ENCODE measurements at places on chromosomes 6 and 20.
A peak's percentile ranks its signal among the peaks of the same experiment; 100 is the strongest.

GRCh38 chr6:98830146-98830545 is 4.2 kb upstream of the POU3F2 start:
- DNase-seq, result no peak

GRCh38 chr6:17589406-17590096 is 10.6 kb upstream of the FAM8A1 start:
- peak; percentile 65 for DNase-seq

DNA sequence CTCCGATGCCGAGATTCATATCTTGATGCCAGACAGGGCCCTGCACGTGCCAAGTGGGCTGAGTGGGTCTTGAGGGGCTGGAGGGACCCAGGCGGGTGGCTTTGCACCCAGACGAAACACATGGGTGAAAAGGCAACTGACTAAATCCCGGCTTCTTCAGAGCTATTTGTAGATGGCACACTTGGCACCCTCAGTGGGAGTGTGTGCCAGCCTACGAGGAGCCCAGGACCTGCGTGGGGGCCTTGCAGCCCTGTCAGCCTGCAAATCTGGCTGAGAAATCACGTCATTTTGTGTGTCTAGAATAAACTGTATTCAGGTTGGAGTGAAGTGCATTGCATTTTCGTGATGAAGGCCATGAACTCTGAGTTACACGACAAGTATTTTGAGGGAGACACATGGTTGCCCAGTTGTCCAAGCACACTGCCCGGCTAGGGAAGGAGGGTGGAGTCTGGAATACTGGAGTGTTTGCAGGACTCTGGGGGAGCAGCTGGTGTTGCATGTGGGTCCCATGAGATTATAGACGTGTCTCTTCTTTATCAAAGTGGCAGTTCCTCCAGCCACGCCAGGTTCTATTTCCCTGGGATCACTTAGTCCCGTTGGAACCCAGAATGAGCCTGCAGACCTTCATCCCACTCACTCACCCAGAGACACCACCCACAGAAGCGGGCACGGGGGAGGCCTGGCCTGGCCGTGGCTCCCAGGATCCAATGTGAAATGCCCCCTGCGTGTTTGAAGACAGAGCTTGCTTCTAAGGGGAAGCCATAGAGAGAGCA is 60.2 kb downstream of the DLL1 start:
- DNase-seq, result no peak

- no peak for DNase-seq
Measured at GRCh38 chr6:53464927-53465460, 79.9 kb downstream of the GCLC start.

- DNase-seq, result no peak
Measured at GRCh38 chr6:6709106-6709505, 120.6 kb downstream of the LY86 start.

- no peak for DNase-seq
Measured at GRCh38 chr6:66623050-66623449, 916.0 kb upstream of the EYS start.

GRCh38 chr20:9311132-9311531 is 203.3 kb upstream of the LAMP5 start:
- no peak for DNase-seq

DNA sequence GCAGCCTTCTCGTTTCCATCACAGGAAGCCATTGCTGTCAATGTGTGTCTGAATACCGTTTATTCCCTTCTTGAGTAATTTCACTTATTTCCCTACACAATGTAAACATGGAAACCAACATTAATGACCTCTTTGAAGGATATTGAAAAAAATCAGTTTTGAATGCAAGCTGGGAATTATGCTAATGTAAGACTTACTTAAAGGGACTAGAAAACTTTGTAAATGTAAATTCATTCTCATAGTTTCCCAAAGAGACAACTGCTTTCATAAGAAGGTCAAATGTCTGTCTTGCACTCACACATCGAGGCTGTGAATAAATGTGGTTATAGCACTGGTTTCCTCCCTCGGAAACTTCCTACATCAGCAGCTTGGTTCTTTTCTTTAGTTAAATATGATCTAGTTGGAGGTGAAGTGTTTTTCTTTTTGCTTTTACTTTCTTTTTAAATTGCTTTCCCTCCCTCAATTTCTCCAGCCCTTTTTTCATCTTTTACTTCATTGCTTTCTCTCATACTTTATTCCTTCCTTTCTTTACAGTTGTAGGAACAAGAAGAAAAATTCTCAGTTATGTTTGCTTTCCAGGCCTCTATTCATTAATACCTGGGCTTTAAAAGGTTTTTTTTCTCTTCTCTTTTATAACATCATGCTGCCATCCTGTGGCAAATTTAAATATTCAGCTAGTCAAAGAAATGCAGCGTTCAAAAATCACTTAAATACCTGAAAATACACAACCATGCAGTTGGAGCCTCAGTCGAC is 108.3 kb downstream of the TNFAIP3 start:
- peak; percentile 33 for DNase-seq

GRCh38 chr6:108558372-108559096 is 2.2 kb upstream of the FOXO3 start:
- DNase-seq, result peak; percentile 97

- DNase-seq, result no peak
Measured at GRCh38 chr6:154406301-154406700, 49.7 kb upstream of the IPCEF1 start.

GRCh38 chr6:31686483-31686882 is 5.6 kb upstream of the LY6G5C start:
- no peak for DNase-seq

DNA sequence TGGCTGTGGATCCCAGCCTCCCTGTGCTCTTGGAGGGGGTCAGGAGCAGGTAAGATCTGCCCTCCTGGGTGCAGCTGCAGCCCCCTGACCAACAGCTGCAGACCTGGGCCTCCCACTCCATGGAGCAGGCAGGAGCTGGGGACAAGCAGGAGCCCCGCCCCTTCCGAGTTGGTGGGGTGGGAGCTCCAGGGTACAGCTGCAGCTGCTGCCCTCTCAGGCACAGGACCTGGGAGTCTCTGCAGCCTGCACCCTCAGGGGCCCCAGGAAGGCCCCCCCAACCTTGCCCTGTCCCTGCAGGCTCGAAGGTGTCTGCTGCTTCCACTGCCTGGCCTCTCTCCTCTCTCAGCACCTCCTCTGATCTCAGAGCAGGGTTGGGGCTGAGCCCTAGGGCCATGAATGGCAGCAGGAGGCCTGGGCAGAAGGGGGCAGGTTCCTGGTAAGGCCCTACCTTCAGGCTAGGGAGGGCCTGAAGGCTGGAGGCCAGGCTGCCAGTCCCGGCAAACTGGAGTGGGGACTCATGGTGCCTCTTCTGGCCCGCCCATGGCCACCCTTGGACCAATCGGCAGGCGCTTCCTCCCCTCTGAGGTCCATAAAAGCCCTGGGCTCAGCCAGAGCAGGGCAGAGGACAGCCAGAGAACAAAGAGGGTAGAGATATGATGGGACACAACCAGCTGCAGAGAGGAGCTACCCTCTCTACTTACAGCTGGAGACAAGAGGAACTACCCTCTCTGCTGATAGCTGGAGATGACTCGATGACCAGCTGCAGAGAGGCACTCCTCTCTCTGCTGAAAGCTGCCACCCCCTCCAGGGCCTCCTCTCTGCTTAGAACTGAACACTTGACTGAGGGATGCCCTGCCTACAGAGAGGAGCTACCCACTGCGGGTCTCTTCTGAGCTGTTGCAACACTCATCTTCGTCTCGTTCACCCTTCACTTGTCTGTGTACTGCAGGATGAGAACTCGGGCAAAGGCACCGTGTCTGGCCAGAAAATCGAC is 7.8 kb upstream of the PACSIN1 start:
- DNase-seq, result no peak

DNA sequence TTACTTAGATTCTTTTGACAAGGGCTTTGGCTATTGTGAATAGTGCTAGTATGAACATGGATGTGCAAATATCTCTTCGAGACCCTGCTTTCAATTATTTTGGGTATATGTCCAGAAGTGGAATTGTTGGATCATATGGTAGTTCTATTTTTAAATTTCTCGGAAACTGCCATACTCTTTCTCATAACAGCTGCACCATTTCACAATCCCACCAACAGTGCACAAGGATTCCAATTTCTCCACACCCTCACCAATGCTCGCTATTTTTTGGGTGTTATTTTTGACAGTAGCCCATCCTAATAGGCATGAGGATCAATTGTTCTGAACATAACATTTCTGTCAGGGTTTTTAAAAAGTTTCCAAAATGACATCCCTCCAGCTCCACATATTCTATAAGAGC is 69.2 kb upstream of the ESR1 start:
- no peak for DNase-seq

DNA sequence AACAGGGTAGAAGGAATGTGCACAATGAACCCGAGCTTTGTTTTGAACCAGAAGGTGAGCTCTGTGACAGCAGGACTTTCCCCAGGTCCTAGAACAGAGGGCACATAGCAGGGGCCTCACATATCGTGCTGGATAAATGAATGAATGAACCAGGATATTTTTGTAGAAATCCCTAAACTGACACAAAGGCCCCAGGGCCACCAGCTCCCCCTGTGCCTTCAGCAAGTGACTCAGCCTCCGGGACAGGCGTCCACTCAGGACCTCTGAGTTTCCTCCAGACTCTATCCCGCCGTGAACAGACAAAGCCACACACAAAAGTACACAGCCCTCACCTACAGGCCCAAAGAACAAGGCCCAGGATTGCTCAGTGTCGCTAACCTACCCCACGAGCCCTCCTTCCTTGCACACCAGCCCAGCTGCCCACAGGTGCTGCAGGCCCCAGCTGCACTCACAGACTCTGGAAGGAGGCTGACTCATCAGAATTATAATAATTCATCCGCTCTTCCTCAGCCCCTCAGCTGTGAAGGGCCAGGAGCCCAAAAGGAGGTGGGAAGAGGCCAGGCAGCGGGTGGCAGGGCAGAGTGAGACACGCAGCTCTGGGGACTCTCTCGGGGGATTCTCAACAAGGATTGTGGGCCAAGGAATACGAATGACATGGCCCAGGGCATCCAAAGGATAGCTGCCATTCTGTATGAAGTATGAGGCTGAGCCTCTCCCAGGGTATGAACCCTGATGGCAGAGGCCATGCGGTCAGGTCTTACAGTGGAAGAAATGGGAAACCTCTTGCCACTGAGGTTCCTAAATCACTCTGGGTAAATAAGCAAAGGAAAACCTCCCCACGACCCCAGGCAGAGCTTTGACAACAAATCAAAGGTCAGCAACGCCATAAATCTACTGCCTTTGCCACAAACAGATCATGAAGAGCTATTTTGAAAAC is 40.9 kb downstream of the SUMO4 start:
- no peak for DNase-seq

- no peak for DNase-seq
Measured at GRCh38 chr6:1729133-1729749, 119.5 kb downstream of the FOXC1 start.

DNA sequence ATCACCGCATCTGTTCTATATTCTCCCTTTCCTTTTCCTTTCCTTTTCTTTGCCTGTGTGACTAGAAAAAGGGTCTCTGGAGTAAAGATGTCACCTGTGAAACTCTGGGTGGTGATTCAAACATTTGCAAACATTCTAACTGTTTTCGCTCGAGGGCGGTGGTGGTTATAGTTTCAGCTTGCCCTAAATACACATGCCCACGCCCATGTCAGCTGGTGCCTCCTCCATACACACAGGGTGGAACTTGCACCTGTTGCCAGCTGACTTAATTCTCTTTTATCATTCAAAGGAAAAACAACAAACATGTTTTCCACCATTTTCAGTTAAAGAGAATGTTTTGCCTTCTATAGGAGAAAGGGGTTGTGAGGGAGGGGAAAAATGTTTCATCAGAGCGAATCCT is 381.9 kb upstream of the ARID1B start:
- no peak for DNase-seq

GRCh38 chr6:114989279-114989964 is 646.6 kb upstream of the HS3ST5 start:
- DNase-seq, result no peak

- no peak for DNase-seq
Measured at GRCh38 chr20:31485450-31486339, 10.6 kb downstream of the REM1 start.

DNA sequence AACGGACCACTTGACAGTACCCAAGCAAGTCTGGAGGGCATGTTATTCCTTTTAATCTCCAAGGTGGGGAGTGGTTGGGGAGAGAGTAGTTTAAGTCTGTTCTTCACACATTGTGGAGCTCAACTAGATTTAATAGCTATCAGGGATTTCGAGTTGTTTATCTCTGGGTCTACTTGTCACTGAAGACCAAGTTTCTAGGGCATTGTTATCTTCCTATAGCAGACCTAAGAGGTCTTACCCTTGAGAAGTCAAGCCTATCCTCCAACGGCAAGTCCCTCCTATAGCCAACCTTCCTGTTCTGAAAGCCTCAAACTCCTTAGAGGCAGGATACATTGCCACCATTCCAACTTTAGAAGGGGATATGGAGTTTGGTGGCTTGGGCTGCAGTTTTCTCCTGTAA is 164.5 kb upstream of the MOCS1 start:
- DNase-seq, result no peak

- DNase-seq, result no peak
Measured at GRCh38 chr6:25038999-25039398, 103.2 kb upstream of the RIPOR2 start.

DNA sequence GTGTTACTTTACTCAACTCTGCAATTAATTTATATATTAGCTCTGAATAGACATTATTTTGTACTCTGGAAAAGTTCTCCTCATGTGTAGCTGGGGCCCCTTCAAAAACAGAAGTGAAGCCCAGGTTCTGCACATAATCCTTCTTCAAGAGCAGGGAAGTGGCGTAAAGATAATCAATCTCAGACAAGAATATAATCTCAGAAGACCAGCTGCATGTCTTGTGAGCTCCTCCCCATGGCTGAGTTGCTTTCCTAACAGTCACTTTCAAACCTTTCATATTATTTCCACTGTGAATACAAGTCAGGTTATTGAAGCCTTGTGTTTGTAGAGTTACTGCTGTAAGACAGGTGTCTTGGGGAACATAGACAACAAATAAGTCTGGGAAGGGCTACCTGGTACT is 691.9 kb downstream of the RFPL4B start:
- DNase-seq, result no peak

- no peak for DNase-seq
Measured at GRCh38 chr6:110173506-110174132, 5.9 kb downstream of the WASF1 start.

GRCh38 chr6:56521976-56522375 is 120.7 kb downstream of the DST start:
- DNase-seq, result no peak

GRCh38 chr6:156449128-156449527 is 328.1 kb upstream of the ARID1B start:
- no peak for DNase-seq

DNA sequence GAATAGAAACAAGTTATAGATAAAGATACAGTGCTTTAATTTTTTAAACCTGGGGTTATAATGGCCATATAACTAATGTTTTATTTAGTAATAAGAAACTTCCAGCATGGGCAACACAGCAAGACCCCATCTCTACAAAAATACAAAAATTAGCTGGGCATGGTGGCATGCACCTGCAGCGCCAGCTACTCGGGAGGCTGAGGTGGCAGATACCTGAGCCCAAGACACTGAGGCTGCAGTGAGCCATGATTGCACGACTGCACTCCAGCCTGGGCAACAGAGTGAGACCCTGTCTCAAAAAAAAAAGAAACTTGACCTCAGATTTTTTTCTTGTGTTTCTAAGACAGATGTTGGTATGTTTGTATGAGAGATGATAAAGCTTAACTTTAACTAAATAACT is 22.9 kb downstream of the EEF1A1 start:
- no peak for DNase-seq
